ENCODE measurements at places on chromosomes 13 and 19. TPM values are rescaled to one million over a fixed set of nuclear protein-coding genes. Genes with fewer than 3 reads are reported as not detected.

Gene SCN1B
- total RNA-seq: 0.20 TPM

Gene MIR17HG
- total RNA-seq: 8.4 TPM

Gene MED29
- 21.4 TPM for total RNA-seq

Gene FXYD7
- not detected for total RNA-seq

Gene KIR2DL4
- total RNA-seq: not detected

Gene KCNK6
- 9.0 TPM for total RNA-seq

Gene STX10
- total RNA-seq: 66.5 TPM

Gene RNU6-9
- not detected for total RNA-seq

Gene THSD1
- 1.00 TPM for total RNA-seq

Gene LSR
- 113 TPM for total RNA-seq

Gene LGALS4
- 148 TPM for total RNA-seq

Gene ZFR2
- 0.36 TPM for total RNA-seq

Gene FXYD3
- total RNA-seq: 235 TPM

Gene OXGR1
- 0.63 TPM for total RNA-seq

Gene GPR183
- total RNA-seq: 5.2 TPM

Gene ZNF440
- total RNA-seq: 13.6 TPM

Gene CA11
- 12.0 TPM for total RNA-seq

Gene LYPD3
- 4.6 TPM for total RNA-seq

Gene PCP2
- not detected for total RNA-seq

Gene JUND
- 379 TPM for total RNA-seq

Gene ZNF528
- 22.2 TPM for total RNA-seq

Gene NKPD1
- 0.08 TPM for total RNA-seq

Gene FCER2
- not detected for total RNA-seq

Gene ATCAY
- 0.28 TPM for total RNA-seq

Gene SIRT6
- total RNA-seq: 15.7 TPM

Gene MYH14
- 64.4 TPM for total RNA-seq

Gene IGFL2
- 15.2 TPM for total RNA-seq

Gene SHANK1
- total RNA-seq: 2.3 TPM

Gene CD33
- not detected for total RNA-seq

Gene LGALS14
- total RNA-seq: 1.2 TPM

Gene SMIM24
- total RNA-seq: 81.2 TPM

Gene PNMA8B
- total RNA-seq: 1.0 TPM

Gene DNAJC15
- 3.5 TPM for total RNA-seq

Gene PSG3
- total RNA-seq: not detected

Gene KLF1
- total RNA-seq: 0.37 TPM
